ENCODE measurements at places on chromosomes 4 and X.

GRCh38 chrX:150334981-150335380 lies 28.1 kb upstream of the MAMLD1 start:
- no peak for DNase-seq

DNA sequence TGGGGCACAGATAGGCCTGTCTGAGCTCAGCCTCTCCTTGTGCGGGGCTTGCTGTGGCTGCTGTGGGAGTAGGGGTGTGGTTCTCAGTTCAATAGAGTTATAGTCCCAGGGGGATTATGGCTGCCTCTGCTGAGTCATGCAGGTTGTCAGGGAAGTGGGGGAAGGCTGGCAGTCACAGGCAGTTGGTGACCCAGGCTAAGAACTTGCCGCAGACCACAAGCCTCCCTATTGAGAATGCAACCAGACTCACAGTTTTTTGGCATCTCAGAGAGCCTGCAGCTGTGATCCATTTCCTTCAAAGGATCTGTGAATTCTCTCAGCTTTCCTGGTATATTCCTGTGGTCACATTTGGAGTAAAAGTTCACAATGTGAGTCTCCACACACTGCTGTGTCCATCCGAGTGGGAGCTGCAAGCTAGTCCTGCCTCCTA lies 364.9 kb downstream of the ZNF674 start:
- DNase-seq: no peak

DNA sequence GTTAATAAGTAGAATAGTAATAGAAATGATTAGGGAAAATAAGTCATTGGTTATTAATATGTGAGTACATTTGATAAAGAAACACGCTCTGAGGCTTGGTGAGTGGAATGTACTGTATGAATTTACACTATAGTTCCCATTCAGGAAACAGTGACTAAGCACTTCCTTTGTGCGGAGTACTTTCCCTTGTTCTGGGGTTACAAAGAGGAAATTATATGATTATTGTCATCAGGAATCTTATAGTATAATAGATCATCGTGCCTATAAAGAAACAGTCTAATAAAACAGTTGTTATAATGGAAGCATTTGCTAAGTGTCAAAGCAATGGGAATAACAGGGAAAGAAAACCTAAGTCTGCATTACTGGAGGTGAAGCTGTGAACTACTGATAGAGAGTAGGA lies 138.0 kb downstream of the RPA4 start:
- no peak for DNase-seq

GRCh38 chr4:26619784-26620183 lies 35.9 kb downstream of the TBC1D19 start:
- no peak for DNase-seq

- no peak for DNase-seq
Observed at GRCh38 chr4:55340266-55340665, 5.8 kb upstream of the SRD5A3 start.

- no peak for DNase-seq
Observed at GRCh38 chr4:159046683-159047082, 56.2 kb upstream of the RAPGEF2 start.

GRCh38 chr4:20297261-20297660 lies 45.6 kb downstream of the SLIT2 start:
- DNase-seq: no peak

- DNase-seq: peak; percentile 4
Observed at GRCh38 chrX:147376601-147377422, 534.9 kb upstream of the FMR1 start.

DNA sequence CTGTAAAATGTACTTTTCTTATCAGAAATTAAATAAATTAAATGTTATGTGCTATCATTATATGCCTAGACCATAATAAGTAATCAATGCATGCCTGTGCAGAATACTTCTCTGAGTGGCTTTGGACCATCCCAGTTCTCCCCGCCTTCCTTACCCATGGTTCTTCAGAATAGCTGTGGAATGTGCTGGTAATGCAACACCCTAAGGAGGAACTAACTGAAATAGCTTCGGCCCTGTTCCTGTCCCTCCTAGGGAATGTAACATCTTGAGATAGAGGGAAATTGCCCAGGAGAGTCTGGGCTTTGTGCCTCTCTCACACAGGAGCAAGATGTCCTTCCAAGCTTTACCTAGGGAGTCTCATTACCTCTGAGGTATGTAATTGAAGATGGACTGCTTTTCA lies 693.6 kb upstream of the HS3ST1 start:
- DNase-seq: no peak

- DNase-seq: no peak
Observed at GRCh38 chr4:12692815-12693214, 791.3 kb downstream of the RAB28 start.

DNA sequence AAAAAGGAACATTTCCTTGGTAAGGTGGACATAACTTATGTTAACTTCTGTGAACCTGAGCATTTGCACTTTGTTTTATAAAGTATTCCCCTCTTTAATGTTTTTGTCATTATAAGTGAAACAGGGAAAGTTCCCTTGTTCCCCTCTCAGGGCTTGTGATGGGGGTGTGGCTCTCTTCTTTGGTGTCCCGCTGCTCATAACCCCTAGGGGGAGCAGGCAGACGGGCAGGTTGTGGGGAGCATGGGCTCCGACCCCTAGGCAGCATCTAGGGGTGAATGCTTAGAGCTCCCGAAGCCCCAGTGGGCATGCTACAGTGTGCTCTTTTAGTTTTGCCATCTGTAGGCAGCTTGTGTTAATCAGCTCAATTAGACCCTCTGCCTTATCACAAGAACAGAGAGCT lies 200.4 kb downstream of the DACH2 start:
- DNase-seq: no peak

- no peak for DNase-seq
Observed at GRCh38 chrX:39519030-39519488, 578.7 kb downstream of the BCOR start.

GRCh38 chrX:22110729-22111494 lies 78.8 kb downstream of the PHEX start:
- no peak for DNase-seq

DNA sequence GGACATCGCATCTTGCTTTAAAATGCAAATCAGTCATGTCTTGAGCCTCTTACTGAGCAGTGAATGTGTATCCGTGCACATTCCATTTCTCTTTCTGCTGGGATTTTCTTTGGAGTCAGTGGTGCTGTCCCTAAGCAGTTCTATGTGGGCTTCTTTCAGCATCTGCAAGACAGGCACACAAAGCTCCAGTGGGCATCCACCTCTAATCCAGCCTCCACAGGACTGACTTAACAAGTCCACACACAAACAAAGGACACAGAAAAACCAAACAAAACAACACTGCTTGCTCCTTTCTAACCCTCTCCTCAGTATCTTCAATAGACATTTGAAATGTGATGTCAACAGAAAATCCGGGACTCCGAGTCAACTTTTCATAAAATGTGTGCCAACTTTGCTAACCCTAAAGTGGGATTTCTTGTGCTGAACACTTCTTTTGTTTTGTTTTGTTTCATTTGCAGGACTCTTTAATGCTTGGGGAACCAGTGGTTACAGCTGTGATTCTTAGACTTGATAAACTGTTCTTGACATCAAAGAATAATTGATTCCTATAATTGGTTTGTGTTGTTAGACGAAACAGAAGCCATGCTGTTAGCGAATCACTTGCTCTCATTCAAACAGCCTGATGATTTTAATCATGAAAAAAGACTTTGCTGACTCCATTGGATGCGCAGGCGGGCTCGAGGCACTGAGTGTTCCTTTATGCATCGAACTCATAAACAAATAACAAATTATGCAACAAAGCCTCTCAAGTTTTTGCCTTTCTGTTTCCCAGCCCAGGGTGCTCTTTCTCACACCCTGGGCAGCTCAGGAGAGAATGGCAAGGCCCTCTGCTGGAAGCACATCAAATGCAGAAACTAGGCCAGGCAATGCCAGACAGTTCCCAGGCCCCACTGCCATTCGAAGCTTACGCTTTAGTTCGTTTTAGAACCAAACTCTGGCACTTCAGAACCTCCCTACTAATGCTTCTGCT lies 20.1 kb downstream of the ETNPPL start:
- DNase-seq: no peak

- no peak for DNase-seq
Observed at GRCh38 chr4:54717694-54718093, 59.9 kb downstream of the KIT start.

DNA sequence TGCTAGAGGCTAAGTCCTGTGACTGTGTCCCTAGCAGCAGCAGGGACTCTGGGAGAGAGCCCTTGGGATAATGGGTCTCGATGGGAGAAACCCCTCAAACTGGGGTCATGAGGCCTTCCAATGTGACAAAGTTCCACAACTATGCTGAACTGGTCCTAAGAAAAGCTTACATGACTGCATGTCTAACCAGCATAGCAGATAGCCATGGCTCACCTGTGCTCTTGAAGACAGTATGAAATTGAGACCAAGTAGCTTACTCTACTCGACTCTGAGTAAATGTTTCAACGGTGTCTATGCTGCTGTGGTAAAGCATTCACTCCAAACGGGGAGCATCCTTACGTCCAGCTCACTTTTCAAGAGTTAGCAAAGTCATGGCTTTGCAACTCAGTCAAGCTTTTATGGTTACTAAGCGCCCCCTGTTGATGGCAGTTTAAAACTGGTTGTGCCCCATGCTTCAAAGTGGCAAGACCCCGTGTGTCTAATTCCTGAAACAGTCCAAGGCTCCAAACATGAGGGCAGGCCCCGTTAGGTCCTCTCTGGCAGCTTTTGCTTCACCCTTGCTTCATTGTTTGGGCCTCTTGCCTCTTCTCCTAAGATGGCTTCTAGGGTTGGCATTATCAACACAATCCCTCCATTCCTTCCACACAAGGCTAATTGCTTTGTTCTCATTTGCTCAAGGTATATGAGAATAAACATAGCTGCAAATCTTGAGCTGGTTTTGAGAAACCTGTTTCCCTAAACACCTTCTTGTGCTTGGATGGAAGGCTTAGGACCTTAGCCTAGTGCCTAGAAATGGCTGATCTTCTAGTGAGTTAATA lies 46.6 kb downstream of the CCNG2 start:
- DNase-seq: no peak

- no peak for DNase-seq
Observed at GRCh38 chr4:74206088-74206825, 48.3 kb downstream of the MTHFD2L start.

GRCh38 chr4:168097161-168097560 lies 4.8 kb downstream of the ANXA10 start:
- DNase-seq: no peak

DNA sequence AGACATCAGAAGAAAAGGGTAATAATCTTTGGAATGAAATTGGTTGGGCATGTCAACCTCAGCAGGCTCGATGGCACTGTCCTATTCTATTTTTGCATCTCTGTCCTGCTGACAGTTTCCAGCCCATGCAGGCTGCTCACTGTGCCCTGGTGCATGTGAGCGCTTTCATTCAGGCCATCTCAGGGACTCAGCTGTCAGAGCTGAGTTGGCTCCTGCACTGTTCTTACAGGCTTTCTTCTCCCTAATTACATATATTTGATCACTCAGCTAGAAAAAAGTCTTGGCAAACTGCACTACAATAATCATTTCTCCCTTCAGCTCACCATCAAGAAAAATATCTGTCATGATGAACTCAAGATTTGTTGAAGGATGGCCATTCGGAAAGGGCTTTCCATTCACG lies 84.7 kb downstream of the RASL11B start:
- no peak for DNase-seq

- no peak for DNase-seq
Observed at GRCh38 chrX:8037593-8038348, 110.6 kb upstream of the PNPLA4 start.

GRCh38 chrX:104318330-104319009 lies 63.7 kb upstream of the ESX1 start:
- no peak for DNase-seq

GRCh38 chrX:43386875-43387274 lies 269.2 kb upstream of the MAOA start:
- DNase-seq: no peak

DNA sequence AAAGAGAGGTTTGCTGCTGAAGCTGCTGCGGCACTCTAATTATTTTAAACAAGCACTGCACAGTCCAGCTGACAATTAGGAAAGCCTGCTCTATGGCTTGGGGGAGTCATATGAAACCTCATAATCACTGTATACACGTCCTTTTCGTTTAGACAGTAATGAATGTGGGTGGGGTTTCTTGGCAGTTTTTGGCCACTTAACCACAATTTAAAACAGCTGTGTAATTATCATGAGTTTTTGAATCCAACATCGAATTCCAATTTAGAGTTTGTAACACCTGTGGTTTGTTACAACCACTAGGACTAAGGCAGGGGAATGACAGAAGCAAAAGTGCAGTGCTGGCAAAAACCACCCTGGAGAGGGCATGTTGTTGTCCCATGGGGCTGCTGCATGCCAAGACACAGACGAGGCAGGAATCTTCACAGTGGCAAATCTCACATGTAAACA lies 99.5 kb downstream of the CXXC4 start:
- DNase-seq: no peak

DNA sequence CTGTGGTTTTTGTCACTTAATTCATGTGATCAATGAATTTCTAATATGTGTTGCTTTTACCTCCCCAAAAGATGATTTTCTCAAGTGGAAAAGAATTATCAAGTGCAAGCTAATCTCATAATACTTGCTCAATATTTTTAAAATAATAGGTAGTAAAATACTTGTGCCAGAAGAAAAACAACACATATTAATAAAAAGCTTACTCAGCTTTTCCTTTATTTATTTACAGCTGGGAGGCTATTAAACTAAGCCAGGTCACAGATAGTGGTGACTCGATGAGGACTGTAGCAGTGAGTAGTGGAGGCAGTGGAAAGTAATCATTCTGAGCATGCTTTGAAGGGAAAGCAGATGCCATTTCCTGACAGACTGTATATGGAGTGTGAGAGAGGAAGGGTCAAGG lies 96.1 kb downstream of the PRDM5 start:
- no peak for DNase-seq

DNA sequence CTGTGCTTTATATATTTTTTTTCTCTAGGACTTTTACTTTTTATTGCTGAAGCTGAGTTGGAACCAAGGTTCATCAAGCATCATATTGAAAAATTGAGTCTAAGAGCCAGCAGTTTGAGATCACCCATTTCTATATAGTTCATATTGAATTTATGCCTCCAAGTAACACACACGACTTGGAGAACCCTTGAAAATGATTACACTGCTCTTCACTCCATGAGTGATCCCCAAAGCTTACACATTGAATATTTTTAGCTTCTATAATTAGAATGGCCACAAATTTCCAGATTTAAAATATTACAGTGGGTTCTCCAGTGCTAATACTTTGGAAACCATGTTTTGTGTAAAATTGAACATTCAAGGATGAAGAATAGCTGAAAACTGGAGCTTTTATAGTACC lies 144.4 kb upstream of the SLC4A4 start:
- no peak for DNase-seq

- no peak for DNase-seq
Observed at GRCh38 chr4:112156112-112156511, 10.9 kb downstream of the FAM241A start.

DNA sequence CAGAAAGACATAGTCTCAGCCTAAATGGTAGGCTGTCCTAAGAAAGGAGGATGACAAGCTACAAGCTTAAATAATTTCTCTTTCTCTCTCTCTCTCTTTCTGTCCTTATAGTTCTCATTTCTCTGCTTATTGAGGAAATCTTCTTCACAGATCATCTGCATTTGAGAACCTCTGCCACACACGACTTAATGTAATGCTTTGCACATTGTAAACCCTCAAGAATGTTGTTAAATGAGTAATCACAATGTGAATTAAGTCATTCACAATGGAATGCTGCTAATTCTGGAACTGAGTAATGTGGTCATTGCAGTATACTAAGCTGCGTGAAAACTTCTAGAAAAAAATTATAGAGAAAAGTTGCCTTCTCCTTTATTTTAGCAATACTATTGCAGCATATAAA lies 508.9 kb upstream of the FTHL17 start:
- DNase-seq: no peak

- no peak for DNase-seq
Observed at GRCh38 chr4:68432320-68432719, 14.9 kb upstream of the TMPRSS11E start.

- no peak for DNase-seq
Observed at GRCh38 chr4:185576962-185577950, 41.9 kb upstream of the PDLIM3 start.
